ENCODE measurements at places on chromosomes 6 and 20.

DNA sequence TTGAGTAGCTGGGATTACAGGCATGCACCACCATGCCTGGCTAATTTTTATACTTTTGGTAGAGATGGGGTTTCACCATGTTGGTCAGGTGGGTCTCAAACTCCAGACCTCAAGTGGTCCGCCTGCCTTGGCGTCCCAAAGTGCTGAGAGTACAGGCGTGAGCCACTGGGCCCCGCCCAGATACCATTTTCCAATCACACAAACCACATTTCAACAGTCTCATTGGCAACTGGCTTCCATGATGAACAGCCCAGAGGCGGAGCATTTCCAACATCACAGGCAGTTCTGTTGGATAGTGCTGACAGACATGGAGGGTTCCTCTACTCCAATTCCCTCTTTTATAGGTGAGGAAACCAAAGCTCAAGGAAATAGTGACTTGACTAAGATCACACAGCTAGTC is 43.9 kb upstream of the PLCB4 start:
- no peak for DNase-seq

DNA sequence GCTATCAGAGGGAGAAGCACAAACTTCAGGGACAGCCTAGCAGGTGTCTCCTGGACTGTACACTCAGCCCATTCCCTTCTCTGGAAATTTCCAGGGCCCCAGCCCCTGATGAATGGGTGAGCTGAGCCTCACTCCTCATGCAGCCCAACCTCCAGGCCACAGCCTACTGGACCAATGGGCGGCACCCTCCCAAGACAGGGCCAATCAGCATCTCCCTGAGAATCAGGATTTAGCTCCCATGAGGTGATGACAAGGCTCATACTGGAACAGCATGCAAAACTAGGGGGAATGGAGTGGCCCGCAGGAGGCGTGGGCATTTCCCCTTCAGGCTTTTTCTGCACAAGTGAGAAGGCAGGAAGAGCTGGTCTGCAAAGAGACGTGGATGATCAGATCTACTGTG is 29.0 kb downstream of the NFATC2 start:
- DNase-seq: no peak

DNA sequence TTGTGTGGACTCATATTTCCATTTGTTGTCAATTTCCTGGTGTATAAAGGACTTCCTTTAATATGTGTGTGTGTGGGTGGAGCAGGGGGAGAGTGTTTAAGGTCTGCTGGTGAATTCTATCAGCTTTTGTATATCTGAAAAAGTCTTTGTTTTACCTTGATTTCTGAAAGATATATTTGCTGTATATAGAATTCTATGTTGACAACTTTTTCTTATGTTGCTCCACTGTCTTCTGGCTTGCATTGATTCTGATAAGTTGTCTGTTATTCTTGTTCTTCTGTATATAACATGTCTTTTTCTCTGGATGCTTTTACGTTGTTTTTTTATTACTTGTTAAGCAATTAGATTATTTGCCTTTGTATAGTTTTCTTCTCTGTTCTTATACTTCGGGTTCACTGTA is 90.0 kb upstream of the CEP162 start:
- DNase-seq: no peak

DNA sequence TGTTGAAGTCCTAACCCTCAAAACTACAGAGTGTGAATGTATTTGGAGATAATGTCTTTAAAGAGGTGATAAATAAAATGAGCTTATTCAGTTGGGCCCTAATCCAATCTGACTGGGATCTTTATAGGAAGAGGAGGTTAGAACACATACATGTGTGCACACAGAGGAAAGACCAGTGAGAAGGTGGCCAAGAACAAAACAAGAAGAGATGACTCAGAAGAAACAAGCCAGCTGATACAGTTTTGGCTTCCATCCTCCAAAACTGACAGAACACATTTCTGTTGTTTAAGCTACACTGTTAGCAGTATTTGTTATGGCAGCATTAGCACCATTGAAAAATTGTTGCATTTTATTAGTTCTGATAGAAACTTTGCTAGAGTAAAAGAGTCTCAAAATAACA is 609.3 kb upstream of the IMPG1 start:
- DNase-seq: no peak

DNA sequence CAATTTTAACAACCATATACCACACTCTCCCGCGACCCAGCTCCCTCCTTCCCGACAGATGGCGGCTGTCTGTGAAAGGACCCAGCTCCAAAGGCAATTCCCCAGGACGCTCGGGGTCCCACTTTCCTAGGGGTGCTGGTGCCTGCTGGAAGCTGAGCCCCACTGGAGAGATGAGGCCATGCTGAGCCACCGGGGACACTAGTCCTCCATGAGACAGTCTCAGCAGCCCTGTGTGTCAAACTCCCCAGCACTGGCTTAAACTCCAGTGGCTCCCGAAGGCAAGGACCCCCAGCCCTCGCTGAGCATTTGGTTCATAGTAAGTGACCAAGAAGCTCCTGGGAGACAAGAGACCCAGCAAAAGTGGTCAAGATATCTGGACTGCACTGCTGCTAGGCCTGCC is 52.1 kb downstream of the SLC2A10 start:
- no peak for DNase-seq

GRCh38 chr6:105591053-105591452 is 188.2 kb upstream of the PREP start:
- peak; percentile 61 for DNase-seq

GRCh38 chr20:46545077-46545826 is 5.2 kb downstream of the OCSTAMP start:
- no peak for DNase-seq

DNA sequence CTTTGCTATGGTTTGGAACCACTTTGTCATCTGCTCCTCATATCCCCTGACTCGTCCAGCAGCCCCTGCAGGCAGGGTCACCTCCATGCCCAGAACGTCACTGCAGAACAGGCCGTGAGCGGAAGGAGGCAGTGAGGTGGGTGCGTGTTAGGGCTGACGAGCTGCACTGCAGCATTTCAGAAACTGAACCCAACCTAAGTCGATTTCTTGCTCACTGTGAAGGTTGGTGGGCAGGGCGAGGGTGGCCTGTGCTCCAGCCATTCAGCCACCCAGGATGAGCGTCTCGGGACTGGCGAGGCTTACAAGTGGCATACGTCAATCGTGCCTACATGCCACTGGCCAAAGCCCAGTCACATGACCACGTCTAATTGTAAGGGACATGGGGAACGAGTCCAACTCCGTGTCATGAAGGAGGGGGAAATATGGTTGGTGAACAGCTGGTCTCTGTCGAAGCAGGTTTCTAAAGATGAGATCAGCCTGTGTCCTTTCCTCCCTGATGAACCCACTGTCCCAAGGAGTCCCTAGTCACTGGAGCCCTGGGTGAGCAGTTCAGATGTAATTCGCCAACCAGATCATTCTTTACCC is 289.1 kb downstream of the TAF4 start:
- DNase-seq: no peak

DNA sequence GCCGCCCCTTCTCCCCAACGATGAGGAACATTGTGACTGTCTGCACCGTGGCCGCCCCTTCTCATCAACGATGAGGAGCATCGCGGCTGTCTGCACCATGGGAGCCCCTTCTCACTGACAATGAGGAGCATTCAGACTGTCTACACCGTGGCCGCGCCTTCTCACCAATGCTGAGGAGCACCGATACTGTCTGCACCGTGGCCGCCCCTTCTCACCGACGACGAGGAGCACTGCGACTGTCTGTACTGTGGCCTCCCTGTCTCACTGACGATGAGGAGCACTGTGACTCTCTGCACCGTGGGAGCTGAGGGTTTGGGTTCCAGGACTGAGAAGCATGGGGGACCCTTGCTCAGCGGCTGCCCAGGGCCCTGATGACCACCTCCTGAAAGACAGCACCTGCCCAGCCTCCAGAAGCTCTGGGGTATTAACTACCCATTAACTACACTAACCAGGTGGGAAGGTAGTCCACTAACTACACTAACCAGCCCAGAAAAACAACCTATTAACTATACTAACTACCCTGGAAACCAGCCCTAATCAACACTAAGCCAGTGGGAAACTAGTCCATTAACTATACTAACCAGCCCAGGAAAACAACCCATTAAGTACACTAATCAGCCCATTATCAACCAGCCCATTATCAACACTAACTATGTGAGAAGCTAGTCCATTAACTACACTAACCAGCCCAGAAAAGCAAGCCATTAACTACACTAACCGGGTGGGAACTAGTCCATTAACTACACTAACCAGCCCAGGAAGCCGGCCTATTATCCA is 116.9 kb downstream of the TAF4 start:
- DNase-seq: no peak

GRCh38 chr20:16013631-16014030 is 559.6 kb downstream of the KIF16B start:
- DNase-seq: no peak

GRCh38 chr6:136792410-136793262 is at the start of gene MAP3K5:
MAP3K5 (minus strand) TSS chr6:136792477; CDS start chr6:136792157, 320 bp downstream.
- DNase-seq: peak; percentile 96

- DNase-seq: no peak
Observed at GRCh38 chr20:17963114-17963897, 5.3 kb downstream of the SNX5 start.

- no peak for DNase-seq
Observed at GRCh38 chr6:75376347-75377024, 91.9 kb upstream of the TMEM30A start.

DNA sequence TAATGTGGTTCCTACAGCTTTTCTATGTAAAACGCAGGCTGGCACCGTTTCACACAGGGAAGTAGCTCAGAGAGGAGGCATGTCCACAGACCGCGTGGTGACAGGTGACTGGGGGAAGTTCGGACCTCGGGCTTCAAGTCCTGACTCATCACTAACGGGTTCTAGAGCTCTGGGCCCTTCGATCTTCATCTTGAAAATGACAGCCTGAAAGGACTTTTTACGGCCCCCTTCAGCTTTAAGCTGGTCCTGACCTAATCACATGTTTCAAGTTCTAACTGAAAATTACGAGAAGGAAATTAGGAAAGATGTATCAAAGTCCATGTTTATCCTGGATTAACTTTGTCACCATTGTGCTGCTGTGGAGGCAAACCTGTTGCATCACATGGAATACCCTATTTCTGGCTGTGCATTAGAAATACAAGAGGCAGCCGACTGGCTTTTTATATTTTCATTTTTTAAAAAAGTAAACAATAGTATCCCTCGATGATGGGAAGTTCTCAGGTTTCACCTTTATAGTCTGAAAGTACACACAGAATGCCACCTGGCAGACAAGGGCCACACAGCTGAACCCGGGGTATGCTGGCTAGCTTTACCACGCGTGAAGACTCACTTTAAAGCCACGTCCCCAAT is 2.0 kb downstream of the MAN1A1 start:
- DNase-seq: peak; percentile 77

GRCh38 chr6:150588888-150589499 is 10.7 kb upstream of the PLEKHG1 start:
- DNase-seq: no peak

DNA sequence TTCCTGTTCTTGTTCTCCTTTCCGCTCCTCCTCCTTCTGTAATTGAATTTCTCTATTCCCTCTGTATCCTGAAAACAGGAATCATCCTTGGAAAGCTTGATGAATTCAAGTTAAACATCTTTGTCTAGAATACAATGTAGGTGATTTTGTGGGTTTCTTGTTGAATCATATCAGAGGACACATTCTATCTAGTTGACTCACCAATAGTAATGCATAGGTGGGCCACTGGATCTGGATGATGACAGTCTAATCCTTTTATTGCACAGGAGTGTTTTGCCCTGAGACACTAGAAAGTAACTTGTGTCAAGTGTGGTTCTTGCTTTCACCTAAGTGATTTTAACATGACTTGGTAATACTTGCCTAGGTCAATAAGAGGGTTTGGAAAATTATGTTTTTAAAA is 164.3 kb downstream of the RFPL4B start:
- no peak for DNase-seq

DNA sequence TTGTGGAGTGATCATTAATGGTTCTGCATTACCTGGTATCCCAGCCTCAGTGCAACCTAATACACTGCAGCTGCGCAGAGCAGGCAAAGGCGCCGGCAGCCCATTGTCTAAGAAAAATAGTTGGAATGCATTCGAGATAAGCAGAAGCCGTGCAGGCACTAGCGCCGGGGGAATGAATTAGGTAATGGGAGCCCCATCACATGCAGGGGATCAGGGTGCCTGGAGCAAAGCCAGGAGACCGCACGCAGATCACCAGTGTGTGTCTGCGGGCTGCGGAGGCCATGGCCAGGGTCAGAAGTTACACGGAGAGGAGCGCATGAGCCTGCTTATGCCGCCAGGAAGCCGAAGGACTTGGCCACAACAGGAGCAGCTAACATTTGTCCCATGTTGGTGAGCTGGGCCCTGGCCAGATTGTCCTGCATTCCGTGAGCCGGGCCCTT is 156.8 kb downstream of the DLL1 start:
- no peak for DNase-seq

- no peak for DNase-seq
Observed at GRCh38 chr20:24966317-24967012, 17.4 kb downstream of the CST7 start.

- peak; percentile 17 for DNase-seq
Observed at GRCh38 chr6:132763269-132763668, 5.6 kb upstream of the VNN2 start.

DNA sequence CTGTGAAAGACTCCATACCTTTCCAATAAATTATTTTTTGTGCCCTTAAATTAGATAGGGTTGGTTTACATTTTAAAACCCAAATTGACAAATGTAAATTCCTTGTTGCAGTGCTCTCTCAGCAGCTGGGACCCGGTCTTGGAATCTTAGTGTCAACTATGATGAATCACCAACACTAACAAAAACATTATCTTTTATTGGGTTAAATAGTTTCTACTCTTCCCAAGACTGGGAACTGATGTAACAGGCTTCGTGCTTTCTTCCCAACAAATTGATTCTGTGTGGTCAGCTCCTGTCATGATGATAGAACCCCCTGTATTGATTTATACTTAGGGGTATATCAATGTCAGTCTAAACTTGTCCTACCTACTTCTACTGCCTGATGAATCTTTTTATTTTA is 23.2 kb upstream of the AHI1 start:
- no peak for DNase-seq

GRCh38 chr6:133248241-133249001 is 7.3 kb downstream of the EYA4 start:
- DNase-seq: no peak

DNA sequence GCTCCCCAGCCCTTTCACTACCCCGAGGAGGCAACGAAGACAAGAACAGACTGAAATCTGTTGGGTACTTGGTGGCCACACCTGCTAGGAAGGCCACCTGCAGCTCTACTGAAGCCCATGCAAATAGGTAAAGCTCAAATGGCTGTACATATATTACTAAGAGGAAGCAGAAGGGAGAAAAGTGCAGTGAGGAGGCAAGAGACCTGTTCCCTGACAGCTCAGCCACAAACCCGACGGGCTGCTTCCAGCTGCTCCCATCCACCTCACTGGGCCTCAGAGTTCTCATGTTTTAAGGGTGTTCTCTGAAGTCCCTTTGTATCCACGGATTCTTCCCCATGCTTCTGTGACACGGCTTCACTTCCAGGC is 24.6 kb downstream of the TRAM2 start:
- DNase-seq: peak; percentile 32

GRCh38 chr6:37507690-37508421 is 8.2 kb upstream of the CCDC167 start:
- DNase-seq: peak; percentile 37

- no peak for DNase-seq
Observed at GRCh38 chr20:6863798-6864201, 96.3 kb downstream of the BMP2 start.

GRCh38 chr6:14270925-14271788 is 153.6 kb downstream of the CD83 start:
- peak; percentile 81 for DNase-seq
